Spinal cord (tissue), 10 donors: ENCODE measurements at places on chromosomes 13 and 19. TPM values are rescaled to one million over a fixed set of nuclear protein-coding genes. Genes with fewer than 3 reads are reported as not detected.

SRRM5 gene
- 1.2 TPM for polyA plus RNA-seq

KLK10 gene
- polyA plus RNA-seq, result 7.3 TPM

NCR1 gene
- not detected for polyA plus RNA-seq

TMEM150B gene
- 0.77 TPM for polyA plus RNA-seq

VASP gene
- 34.9 TPM for polyA plus RNA-seq
